T47D (cell line): ENCODE measurements at places on chromosomes 11 and 22.

DNA sequence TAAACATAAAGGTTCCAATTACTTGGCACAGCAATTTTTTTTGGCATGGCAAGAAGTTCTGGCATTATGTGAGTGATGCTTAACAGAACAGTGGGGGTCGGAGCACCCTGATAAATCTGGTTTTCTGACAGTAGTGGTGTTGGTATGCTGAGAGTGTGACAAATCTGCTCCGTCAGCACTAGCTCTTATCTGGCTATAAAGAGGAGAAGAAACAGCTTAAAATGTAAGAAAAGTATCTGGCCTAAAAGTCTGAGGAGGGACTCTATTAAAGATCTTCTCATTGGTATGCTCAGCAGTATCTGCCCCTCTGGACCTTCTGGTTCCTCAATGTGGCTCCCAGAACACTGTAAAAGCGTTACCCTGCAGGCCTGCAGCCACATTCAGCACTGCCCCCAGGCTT is 137.4 kb downstream of the PLEKHA7 start:
- no peak for DNase-seq

DNA sequence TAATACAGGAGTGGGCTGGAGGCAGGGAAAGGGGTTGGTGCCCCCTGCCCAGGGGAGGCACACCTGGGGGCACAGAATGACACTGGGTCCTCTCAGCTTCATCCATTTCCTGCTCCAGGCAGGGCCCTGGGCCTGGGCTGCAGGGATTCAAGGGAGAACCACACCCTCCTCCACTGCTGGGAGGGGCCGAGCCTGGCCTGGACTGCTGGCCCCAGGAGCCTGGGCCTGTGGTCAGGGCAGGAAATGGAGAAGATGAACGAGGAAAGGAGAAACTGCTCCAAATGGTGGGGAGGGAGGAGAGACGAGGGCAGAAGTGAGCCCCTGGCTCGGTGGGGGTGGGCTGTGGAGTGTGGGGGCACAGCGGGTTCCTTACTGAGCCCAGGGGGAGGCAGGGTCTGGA is 38.1 kb upstream of the KCNQ1OT1 start:
- no peak for DNase-seq

DNA sequence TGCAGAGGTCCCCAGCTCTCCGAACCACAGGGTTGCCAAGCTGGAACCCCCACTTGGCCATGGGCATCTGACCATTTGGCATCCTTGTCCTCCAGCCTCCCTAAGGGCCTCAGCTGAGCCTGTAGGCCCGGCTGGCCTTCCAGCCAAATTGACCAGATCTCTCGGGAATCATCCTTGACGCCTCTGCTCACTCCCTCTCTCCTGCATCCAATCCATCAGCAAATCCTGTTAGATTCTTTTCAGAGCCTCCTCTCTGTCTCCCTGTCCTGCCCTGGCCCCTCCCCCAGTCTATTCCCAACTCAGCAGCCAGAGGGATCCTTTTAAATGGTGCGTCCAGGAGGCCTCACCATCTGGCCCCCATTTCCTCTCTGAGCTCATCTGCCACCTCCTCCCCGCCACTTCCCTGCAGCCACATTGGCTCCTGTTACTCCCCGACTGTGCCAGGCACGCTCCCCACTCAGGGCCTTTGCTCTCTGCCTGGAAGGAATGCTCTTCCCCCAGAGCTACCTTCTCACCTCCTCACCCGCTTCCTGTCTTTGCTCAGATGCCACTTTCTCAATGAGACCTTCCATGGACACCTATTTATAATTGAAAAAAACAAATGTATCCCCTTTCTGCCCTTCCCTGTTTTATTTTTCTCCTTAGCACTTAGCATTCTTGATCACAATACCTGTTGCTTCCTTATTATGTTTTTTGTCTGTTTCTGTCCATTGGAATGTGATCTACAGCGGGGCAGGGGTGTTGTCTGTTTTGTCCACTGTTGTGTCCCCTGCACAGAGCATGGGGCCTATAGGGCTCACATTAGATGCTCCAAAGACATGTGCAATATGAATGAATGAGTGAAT is 78.1 kb downstream of the NFAM1 start:
- no peak for DNase-seq

DNA sequence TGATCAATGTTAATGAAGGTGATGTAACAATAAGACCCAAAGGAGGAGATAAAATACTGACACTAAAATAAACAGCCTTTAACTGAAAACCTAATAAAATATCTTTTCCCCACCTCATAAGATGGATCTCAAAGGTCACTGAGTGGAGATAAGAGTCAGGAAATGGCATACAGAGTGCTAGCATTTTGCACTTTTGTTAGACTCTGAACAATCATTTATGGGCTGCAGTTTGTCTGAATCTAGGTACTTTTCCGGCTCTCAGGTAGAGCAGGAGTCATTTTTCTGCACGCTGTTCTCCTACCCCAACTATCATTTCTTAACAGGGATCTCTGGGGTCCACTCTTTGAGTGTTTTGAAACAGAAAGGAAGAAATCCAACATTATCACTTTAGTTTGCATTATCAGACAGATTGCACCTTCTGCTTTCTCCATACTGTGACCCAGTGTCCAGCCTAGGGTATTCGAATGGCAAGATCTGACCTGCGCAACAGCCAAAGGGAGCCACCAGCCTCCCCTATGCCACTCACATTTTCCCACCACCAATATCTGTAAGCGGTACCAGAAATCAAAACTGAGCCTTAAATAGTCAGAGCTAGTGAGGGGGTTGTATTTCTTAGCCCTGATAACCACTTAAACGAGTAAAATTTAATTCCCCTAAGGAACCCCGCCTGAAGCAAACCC is 863 bp downstream of the SIAE start:
- no peak for DNase-seq

- DNase-seq: no peak
Observed at GRCh38 chr22:35634943-35635540, 13.2 kb upstream of the APOL6 start.

- no peak for DNase-seq
Observed at GRCh38 chr11:106177311-106177710, 99.8 kb downstream of the AASDHPPT start.

DNA sequence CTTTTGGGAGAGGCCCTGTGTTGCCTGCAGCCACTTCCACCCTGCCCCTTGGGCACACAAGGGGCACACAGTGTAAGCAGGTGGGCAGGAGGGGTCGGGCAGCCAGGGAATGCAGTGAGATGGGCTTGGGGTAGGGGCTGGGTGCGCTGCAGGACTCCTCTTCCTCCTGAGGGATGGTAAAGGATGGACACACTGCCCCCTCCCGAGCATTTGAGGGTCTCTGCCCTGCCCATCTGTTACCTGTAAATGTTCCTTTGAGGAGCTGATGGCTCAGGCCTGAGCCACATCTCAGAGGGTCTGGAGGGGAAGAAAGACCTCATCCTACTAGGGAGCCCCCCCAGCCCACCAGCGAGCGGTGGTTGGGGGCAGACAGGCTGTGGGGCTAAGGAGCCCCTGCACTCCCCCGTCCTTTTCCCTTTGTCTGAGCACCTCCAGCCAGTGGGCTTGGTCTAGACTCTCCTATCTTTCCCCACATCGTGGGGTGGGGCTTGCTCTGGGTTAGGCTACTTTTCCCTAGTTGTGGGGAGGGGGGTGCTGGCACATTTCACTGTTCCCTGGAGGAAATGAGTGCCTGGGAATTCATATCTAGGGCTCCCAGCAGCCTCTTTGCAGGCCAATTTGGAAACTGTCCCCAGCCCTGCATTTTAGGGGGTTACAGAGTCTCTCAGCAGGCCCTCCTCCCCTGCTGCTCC is 1.7 kb upstream of the TSSC4 start:
- DNase-seq: no peak

- DNase-seq: no peak
Observed at GRCh38 chr22:37843741-37844089, 419 bp downstream of the ANKRD54 start.

GRCh38 chr11:88494848-88495247 is 157.3 kb upstream of the CTSC start:
- peak; percentile 16 for DNase-seq

GRCh38 chr22:37235897-37236607 is 8.0 kb downstream of the RAC2 start:
- DNase-seq: no peak

DNA sequence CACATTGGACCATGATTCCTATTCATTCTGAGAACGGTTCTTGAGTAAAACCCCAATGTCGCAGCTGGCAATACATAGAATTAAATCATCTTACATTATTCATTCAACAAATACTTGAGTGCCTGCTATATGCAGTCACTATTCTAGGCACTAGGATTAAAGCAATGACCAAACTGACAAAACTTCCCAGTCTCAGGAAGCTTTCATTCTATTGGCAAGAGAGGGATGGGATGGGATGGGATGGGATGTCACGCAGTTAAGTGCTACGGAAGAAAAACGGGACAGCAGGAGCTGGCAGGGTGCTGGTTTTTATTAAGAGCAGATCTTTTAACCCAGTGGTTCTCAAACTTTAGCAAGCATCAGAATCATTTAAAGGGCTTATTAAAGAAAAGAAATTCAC is 2.9 kb downstream of the PAK1 start:
- no peak for DNase-seq

DNA sequence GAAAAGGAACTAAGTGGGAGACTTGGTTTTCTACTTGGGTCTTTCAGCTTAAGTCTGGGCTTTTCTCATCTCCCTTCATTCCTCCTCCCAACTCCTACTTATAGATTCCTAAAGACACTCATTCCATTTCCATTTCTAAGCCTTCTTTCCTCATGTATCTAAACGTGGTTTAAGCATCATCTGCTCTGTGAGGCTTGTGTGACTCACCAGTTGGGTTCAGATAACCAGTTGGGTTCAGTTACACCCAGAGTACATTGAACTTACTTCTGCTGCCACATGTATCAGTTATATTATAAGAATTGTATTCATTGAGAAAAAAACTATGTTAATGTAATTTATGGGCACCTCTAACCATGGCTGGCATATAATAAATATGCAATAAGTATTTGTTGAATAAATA is 831.2 kb upstream of the CCDC90B start:
- no peak for DNase-seq

- DNase-seq: no peak
Observed at GRCh38 chr11:104602643-104603042, 295.6 kb downstream of the CASP12 start.

- no peak for DNase-seq
Observed at GRCh38 chr22:47779474-47779873, 1017.0 kb downstream of the TBC1D22A start.

GRCh38 chr22:34743110-34743751 is 322.7 kb upstream of the ISX start:
- DNase-seq: no peak
